ENCODE measurements at places on chromosomes 4 and X. TPM values are rescaled to one million over a fixed set of nuclear protein-coding genes. Genes with fewer than 3 reads are reported as not detected.
A peak's percentile ranks its signal among the peaks of the same experiment; 100 is the strongest.

GRCh38 chr4:87975466-87975865 is at the start of gene SPP1:
SPP1 (plus strand) TSS chr4:87975714; CDS start chr4:87976896, 1,182 bp downstream.
- no peak within 1 kb of the TSS for H3K27ac ChIP-seq
- no peak within 1 kb of the TSS for H3K4me3 ChIP-seq
- no peaks in the 10 kb centered on the region for H3K36me3 ChIP-seq

- H3K4me3 ChIP-seq = no peak overlapping the region
- H3K36me3 ChIP-seq = no peaks in the 10 kb centered on the region
- H3K4me1 ChIP-seq = no peaks in the 10 kb centered on the region
Observed at GRCh38 chr4:88728146-88728545, 30.5 kb upstream of the NAP1L5 start.

Gene CT47A1
- total RNA-seq = not detected

Gene MAGEB1
- not detected for total RNA-seq

DNA sequence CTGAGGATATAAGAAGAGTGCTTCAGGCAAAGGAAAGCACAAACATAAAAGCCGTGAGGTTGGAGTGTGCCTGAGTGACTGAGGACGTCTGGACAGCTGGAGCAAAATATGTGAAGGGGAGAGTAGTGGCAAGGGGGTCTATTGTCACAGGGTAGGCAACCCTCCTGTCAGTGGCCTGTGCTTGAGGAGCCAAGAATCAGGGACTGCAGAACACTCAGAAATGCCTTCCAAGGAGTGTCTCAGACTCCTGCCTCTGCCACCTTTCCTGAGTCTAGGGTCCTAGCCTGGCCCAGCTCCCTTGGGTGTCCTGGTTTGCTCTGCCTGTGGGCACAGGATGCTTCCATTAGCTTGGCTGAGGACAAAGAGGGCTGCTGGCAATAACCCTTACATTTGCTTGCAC is 152.5 kb upstream of the PJA1 start:
- H3K4me1 ChIP-seq = peaks cover 8% of the 10 kb centered on the region
- no peak for DNase-seq
- H3K4me3 ChIP-seq = no peak overlapping the region
- H3K27me3 ChIP-seq = no peaks in the 10 kb centered on the region
- no peaks in the 10 kb centered on the region for H3K36me3 ChIP-seq

Gene AMOT
- total RNA-seq = 93.3 TPM

DNA sequence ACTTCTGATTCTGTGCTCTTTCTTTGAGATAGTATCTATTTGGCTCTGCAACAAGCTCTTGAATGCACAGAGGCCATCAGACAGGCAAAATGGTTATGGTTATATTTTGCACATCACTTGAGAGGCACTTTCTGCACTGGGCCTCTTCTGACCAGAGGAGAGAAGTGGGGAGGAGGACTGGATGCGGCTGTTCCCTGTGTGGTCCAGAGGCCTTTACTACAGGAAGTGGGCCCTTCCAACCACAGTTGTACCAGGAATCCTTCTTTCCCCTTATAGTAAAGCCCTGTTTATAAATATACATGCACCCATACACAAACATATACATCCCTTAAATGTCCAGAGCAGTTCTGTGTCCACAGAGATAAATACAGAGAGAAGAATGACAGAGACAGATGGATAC is 182.7 kb upstream of the HHIP start:
- DNase-seq = no peak
- H3K4me1 ChIP-seq = no peaks in the 10 kb centered on the region
- no peak overlapping the region for H3K4me3 ChIP-seq
- no peaks in the 10 kb centered on the region for H3K27me3 ChIP-seq
- H3K36me3 ChIP-seq = no peaks in the 10 kb centered on the region

GRCh38 chrX:73400136-73400748 is 46.6 kb upstream of the CDX4 start:
- no peak overlapping the region for H3K27ac ChIP-seq
- no peaks in the 10 kb centered on the region for H3K4me1 ChIP-seq
- no peaks in the 10 kb centered on the region for H3K36me3 ChIP-seq
- no peak for DNase-seq

DNA sequence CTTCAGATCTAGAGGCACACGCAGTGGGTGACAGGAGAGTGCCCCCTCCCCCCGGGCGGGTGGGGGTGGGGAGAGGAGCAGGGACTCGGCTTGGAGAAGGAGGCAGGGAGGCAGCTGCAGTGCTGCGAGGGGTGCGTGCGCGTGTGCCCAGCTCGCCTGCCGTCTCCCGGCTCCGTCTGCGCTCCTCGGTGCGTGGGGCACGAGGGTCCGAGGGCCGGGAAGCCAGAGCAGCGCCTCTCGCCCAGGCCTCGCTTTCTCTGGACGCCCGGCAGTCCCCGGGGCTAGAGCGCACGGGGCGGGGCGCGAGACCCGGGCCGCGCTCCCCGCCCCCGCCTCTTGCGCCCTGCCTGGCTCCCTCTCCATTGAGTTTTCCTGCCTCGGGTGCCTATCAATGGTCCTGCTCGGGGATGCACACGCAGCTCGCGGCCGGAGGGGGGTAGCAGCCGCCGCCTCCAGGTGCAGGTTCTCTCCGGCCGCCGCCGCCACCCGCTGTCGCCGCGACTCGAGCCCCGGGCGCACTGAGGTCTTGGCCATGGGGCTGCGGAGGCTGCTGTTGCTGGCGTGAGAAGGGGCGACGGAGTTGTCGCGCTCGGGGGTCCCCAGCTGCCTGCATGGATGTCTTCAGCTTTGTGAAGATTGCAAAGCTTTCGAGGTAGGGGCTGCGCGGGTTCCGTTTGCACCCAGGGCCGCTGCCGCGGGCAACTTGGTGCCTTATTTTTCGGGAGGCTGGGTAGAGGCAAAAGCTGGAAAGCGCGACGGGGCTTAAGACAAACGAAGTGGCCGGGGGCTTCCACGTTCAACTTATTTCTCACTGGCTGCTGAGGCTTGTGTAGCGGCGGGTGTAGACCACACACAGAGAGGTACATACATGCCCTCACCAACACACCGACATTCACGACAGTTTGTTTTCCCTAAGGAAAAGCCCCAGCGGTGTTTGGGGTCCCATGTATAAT is at the start of gene FRMPD4:
Gene FRMPD4 (plus strand): TSS at position 113 of the 953 bp plus-strand sequence. CDS start 499 bp downstream, at position 612.
- no peaks in the 10 kb centered on the region for H3K4me1 ChIP-seq
- no peak within 1 kb of the TSS for H3K27ac ChIP-seq
- DNase-seq = peak; percentile 25
- no peak within 1 kb of the TSS for H3K4me3 ChIP-seq
- no peaks in the 10 kb centered on the region for H3K36me3 ChIP-seq
- H3K27me3 ChIP-seq = peaks cover 30% of the 10 kb centered on the region

Gene SLC49A3
- 8.5 TPM for total RNA-seq

Gene S100P
- total RNA-seq = 9.2 TPM

DNA sequence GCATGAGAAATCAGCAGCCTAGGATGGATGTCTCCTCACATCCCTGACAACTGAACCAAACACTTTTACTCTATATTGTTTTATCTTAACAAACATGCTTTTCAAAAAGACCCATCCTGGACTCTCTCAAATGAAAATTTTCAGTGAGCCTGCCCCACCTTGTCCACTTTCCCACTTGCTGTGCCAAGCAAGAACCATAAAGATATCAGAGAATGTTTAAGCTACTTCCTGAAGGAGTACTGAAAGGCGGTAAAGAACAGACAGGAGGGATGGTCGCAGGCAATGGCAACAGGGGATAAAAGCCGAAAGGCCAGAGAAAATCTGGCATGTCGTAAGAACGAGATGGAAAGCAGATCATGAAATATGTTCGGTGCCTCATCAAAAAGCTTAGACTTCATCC is 10.5 kb downstream of the APBB2 start:
- no peak overlapping the region for H3K27ac ChIP-seq
- peaks cover 15% of the 10 kb centered on the region for H3K4me1 ChIP-seq
- no peaks in the 10 kb centered on the region for H3K36me3 ChIP-seq
- H3K27me3 ChIP-seq = no peaks in the 10 kb centered on the region

Gene EVC2
- 3.6 TPM for total RNA-seq

Gene EMCN
- total RNA-seq = 0.37 TPM

Gene MGAT4D
- not detected for total RNA-seq

Gene MAGEA1
- not detected for total RNA-seq

DNA sequence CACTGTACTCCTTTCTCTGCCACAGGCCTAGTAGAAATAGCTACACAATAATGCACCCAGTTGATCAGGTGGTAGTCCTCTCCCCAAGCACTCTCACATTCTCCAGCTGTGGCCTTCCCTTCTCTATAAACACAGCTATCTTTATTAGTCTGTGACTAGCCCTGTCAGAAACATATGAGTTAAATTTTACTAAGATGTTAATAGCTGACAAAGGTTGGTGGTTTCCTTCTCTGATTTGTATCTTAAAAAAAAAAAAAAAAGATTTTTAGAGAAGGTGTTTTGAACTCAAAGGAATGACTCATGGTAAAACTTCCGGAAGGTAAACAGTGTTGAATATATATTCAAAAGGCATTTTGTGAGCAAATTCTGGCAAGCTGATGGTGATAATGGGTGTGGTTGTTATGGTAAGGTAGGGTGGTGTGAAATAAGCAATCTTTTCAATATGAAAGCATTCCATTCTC is 327.4 kb downstream of the PPP3CA start:
- H3K4me3 ChIP-seq = no peak overlapping the region
- H3K36me3 ChIP-seq = no peaks in the 10 kb centered on the region
- H3K4me1 ChIP-seq = no peaks in the 10 kb centered on the region
- peak; percentile 52 for DNase-seq
- no peaks in the 10 kb centered on the region for H3K27me3 ChIP-seq

- no peaks in the 10 kb centered on the region for H3K27me3 ChIP-seq
- H3K4me1 ChIP-seq = peaks cover 44% of the 10 kb centered on the region
- no peak for DNase-seq
- H3K36me3 ChIP-seq = no peaks in the 10 kb centered on the region
- H3K4me3 ChIP-seq = no peak overlapping the region
- H3K27ac ChIP-seq = peak overlapping the region; percentile 68
Observed at GRCh38 chrX:107682256-107682655, 53.9 kb downstream of the PRPS1 start.

DNA sequence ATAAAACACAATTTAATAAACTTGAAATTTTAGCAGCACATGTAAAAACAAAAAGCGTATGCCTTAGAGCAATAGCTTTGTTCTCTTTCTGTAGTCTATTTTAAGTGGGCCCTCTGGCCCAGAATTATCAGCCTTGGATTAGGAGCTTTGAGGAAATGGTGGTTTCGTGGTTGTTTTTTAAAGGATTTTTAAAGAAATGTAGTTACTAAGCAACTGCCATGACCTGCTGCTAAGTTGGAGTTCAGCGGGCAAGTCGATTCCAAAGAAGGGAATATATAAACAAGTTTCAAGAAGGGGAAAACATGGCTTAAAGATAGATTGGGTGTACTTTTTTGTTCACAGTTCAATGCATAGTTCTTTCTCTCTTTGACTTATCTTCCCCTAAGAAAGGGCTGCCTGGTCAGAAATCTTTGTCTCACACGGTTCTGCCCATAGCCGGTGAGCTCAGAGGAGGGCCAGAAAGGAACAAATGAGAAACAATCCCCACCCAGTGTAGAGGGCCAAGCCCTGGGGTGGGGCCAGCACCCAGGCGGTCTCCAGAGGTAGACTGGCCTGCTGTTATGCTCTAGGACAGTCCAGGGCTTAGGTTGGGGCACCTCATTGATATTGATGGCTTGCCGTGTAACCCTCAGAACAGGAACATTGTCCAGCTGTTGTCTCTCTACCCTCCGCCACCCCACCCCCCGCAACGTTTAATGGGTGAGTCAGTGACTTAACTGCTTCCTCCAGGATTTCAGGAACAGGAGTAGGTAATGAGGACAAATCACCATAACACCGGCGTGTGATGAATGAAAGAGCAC is 32.5 kb downstream of the DLG3 start:
- peaks cover 25% of the 10 kb centered on the region for H3K4me1 ChIP-seq
- H3K27ac ChIP-seq = peak overlapping the region; percentile 87
- H3K27me3 ChIP-seq = no peaks in the 10 kb centered on the region

DNA sequence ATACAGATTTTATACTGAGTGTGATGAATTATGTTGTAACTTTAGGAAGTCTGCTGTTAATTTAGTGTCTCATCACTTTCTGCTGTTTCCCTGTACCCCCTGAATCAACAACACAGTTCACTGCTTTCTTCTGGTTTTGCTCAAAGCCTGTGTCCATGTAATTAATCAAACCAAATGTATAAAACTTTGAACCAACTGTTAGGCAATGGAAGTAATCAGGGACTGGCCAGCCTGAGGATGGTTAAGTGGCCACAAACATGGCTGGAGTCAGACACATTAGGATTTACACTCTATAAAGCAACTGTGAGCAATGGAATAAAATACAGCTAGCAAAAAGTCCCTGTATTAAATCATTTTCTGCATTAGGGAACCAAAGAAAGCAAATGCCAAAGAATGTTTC is 42.6 kb downstream of the CXCL1 start:
- H3K4me3 ChIP-seq = no peak overlapping the region
- no peak for DNase-seq
- H3K36me3 ChIP-seq = no peaks in the 10 kb centered on the region
- no peaks in the 10 kb centered on the region for H3K4me1 ChIP-seq
- H3K27me3 ChIP-seq = no peaks in the 10 kb centered on the region

Gene FATE1
- not detected for total RNA-seq

- H3K4me3 ChIP-seq = peak overlapping the region; percentile 67
- no peaks in the 10 kb centered on the region for H3K27me3 ChIP-seq
- peak overlapping the region; percentile 93 for H3K27ac ChIP-seq
- peaks cover 19% of the 10 kb centered on the region for H3K4me1 ChIP-seq
- H3K36me3 ChIP-seq = no peaks in the 10 kb centered on the region
- DNase-seq = no peak
Observed at GRCh38 chr4:4542774-4543485, 1.1 kb upstream of the STX18 start.

GRCh38 chr4:99321241-99322191 is at the start of gene ADH1B:
ADH1B (minus strand) TSS chr4:99321401; CDS start chr4:99321331, 70 bp downstream.
- no peak within 1 kb of the TSS for H3K4me3 ChIP-seq
- no peak for DNase-seq
- H3K36me3 ChIP-seq = no peaks in the 10 kb centered on the region
- no peak within 1 kb of the TSS for H3K27ac ChIP-seq

DNA sequence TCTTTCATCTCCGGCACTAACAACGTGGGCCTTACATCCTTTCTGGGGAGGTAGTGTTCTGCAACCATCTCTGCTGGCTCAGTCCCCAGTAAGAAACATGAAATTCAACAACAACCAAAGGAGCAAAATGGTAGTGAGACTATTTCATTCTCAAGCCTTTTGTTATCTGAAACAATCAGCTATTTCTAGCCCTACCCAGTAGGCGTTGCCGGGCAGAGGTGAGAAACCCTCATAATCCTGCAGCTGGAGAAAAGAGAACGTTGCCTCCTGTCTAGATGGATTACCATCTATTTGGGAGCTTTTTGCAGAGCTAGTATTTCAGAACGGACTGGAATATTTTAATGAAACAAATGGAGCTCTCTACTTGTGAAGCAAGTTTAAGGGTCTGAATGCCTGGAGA is 66.4 kb upstream of the GPR174 start:
- no peak overlapping the region for H3K27ac ChIP-seq
- no peak overlapping the region for H3K4me3 ChIP-seq
- no peak for DNase-seq
- H3K4me1 ChIP-seq = no peaks in the 10 kb centered on the region
- no peaks in the 10 kb centered on the region for H3K36me3 ChIP-seq
- no peaks in the 10 kb centered on the region for H3K27me3 ChIP-seq

Gene USP27X
- total RNA-seq = 6.1 TPM

DNA sequence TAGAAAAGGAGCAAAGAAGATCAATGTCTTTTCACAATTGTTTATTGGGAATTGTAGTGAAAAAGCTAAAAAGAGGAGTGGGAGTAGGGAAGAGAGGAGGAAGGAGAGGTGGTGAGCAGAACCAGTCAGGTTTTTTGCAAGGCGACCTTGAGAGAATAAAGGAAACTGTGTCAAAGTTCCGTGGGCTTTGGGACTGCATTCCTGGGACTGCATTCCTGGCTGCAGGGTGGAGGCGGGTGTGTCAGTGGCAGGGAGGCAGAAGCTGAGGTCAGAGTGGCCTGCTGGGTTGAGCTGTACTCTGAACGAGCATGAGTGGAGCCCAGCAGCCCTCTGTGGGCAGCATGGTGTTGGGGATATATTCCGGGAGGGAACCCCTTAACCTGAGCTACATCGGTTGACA is 66.8 kb upstream of the UCP1 start:
- no peak overlapping the region for H3K4me3 ChIP-seq
- peaks cover 30% of the 10 kb centered on the region for H3K4me1 ChIP-seq
- peak overlapping the region; percentile 80 for H3K27ac ChIP-seq
- no peaks in the 10 kb centered on the region for H3K27me3 ChIP-seq
- DNase-seq = peak; percentile 68

Data from hepatocyte (in vitro differentiated cells).